ENCODE measurements at places on chromosomes 16 and 17.

DNA sequence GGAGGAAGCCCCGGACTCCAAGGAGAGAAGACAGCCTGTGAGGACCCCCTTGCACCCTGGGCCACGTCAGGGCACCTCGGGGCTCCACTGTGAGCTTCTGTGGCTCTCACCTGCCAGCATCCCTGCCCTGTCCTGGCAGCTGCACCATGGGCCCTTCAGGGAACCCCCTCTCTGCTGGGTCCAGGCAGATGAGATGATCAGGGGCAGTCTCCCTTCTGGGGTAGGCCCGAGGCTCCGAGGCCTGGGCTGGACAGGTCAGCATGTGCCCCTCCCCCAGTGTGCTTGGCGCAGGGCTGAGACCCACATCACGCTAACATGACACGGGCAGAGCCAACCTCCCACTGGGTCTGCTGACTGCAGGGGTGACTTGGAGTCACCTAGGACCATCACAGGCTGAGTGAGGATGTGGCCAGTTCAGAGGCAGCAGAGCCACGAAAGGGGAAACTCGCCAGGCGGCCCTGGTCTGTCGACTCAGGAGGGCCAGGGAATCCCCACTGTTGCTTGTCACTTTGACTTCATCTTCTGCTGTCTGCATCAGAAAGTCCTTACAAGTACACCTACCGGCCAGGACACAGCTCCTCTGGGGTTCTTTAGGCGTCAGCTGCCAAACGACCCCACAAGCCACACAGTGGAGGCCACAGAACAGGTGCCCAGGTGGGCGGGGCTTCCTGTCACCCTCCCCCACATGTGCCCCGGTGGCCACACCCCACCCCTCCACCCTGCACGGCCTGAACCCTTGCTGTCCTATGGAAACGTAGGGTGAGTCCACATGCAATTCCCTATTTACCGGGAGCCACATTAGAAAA lies 2.2 kb downstream of the GALNS start:
- DNase-seq = no peak

DNA sequence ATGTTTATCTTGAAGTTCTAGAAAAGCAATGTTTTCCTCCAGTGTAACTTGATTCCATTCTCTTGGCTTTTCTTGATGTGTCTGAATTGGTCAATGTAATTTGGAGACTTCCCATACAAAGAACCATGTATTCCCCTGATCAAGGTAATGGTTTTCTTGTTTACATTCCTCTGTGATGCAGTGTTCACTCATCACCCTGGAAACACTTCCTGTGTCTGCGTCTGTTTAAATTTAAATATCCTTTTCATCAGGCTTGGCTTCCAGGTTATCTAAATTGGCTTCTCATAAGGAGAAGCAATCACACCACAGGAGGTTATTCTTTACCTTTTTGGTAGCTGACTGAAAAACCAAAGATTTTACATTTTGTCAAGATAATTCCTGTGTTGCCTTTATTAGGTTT lies 237.3 kb upstream of the WSCD1 start:
- DNase-seq = no peak

DNA sequence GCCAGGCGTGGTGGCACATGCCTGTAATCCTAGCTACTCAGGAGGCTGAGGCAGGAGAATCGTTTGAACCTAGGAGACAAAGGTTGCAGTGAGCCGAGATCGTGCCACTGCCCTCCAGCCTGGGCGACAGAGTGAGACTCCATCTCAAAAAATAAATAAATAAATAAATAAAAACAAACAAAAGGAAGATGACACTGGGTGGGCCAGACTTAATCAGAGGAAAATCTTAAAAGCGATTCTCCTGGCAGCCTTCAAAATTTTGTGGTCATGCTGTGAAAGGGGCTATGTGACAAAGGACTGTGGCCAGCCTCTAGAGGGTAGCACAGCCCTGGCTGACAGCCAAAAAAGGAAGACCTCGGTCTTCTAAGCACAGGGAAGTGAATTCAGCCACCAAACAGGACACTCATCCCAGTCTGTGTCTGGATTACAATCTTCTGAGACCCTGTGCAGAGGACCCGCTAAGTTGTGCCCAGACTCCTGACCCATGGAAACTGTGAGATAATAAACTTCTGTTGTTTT lies 391.1 kb downstream of the CNTNAP4 start:
- no peak for DNase-seq

GRCh38 chr17:41464682-41465081 lies 2.5 kb downstream of the KRT32 start:
- DNase-seq = no peak

DNA sequence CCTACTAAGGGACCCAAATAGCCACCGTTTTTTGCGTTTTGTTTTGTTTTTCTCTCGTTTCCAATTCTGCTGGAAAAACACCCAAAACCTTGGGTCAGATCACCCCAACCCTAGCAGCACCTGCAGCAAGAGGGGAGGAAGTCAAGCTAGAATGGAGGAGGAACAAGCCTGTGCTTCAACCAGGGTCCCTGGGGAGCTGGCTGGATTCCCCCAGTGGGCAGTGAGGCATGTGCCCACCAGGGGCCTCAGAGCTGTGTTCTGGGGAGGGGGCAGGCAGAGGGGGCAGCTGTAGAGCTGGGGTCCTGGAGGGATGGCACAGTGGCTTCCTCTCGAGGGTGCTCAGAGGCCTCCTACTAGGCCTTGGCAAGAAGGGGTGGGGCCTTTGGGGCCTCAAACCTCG lies 6.5 kb downstream of the CD79B start:
- no peak for DNase-seq

- no peak for DNase-seq
Observed at GRCh38 chr17:17440938-17441675, 35.7 kb upstream of the MED9 start.

- DNase-seq = no peak
Observed at GRCh38 chr17:17343896-17344506, 40.8 kb downstream of the NT5M start.

- no peak for DNase-seq
Observed at GRCh38 chr17:60599220-60599619, 773 bp upstream of the PPM1D start.

GRCh38 chr17:72191921-72192799 lies 71.3 kb downstream of the SOX9 start:
- no peak for DNase-seq

DNA sequence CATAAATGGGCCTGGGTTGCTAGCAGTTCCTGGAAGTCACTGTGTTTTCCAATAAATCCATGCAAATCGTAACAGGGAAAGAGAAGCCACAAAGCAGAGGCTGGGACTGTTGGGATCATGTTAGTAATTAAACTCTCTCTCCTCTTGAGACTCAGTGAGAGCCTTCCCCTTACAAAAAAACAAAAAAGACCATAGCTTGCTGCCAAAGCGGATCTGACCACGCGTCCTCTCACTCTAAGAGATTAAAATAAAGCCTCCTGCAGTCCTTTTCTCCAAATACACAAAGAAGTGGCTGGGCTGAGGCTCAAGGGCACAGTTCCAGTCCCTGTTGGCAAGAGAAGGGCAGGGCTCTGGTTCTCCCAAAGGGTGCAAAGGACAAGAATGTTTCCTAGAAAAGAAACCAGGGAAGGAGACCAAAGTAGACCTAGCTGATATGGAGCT lies 38.5 kb downstream of the PIGL start:
- peak; percentile 74 for DNase-seq

DNA sequence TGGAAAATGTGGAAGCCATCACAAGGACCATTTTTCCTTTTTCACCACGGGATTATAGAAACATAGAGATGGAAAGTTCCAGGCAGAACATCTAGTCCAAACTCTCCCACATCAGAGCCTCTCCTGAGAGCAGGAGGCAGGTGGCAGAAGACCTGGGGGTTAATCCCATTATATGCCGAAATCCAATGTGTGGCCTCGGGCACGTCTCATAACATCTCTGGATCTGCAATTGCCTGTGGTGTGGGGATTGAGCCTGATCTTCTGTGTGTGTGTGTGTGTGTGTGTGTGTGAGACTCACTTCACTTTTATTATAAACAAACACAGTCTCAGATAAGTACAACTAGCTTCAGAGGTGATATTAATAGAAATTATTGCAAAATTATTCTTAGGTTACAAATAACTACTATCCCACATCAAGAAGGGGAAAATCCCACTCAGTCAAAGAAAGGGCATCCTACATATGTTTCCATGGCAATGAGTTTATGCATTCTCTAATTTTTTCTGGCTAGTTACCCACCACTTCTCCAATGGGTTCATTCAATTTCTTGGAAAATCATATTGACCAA lies 199.1 kb downstream of the FOXL1 start:
- DNase-seq = no peak

DNA sequence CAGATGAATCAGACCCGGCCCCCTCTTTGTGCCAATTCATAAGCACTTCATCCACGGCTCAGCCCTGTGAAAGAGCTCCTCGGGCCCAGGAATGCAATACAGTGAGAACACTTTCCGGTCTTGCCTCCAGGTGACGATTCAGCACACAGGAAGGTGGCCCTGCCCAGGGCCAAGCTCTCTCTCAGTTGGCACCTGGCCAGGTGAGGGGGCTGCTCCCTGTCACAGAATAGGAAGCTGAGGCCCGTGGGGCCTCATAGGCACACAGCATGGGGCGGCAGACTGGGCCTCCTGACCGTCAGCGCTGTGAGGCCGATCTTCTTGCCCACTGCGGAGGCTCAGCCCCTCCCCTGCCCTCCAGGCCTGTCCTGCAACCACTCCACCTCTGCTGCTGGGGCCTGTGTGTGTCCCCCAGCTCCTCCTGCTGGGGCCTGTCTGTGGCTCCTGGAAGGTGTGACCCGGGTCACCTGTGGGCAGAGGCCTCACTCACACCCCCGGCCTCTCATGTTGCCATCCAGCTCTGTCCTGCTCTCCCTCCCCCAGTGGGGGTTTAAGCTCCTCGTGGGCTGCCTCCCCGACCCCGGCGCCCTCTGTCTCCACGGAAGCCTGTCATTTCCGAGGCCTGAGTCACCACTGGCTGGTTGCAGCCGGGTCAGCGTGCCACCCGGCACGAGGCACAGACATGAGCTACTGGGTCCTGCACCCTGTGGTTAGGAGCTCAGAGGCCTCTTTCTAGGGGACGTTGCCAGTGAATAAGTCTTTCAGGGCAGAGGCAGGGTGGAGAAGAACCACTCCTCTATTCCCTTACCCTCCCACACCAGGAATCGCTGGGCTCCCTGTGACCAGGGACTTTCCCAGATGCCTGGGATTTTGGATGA lies 114.4 kb downstream of the SEC14L1 start:
- DNase-seq = peak; percentile 29

- DNase-seq = peak; percentile 70
Observed at GRCh38 chr17:17940441-17940911, 31.7 kb downstream of the TOM1L2 start.

GRCh38 chr16:23896832-23897821 lies 61.3 kb downstream of the PRKCB start:
- DNase-seq = peak; percentile 32

DNA sequence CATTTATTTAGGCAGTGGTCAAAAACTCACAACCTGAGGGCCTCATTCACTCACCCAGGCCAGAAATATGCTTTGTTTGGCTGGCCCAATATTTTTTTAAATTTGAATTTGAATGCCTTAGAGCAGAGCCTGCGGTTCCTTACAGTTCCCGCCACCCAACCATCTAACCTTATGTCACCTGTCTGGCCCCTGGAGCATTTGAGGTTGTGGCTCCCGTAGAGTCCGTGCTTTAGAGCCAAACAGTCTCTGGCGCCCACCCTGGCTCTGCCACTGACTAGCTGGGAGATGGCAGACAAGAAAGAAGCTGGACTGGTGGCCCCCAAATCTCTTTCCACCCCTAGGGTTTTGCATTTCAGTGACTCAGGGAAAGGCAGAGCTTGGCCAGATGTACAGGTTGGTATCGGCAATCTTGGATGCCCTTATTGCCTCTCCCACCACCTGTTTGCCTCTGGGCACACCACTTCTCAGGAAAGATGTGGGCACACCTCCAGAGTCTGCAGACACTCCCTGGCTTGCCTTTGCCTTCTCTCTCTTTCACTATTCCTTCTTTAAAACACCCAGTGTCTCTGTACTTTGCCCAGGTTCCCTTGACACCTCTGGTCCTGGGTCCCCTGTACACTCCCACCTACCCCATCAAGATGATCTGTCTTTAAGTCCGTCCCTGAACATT lies 1.9 kb upstream of the MAP3K14 start:
- no peak for DNase-seq

GRCh38 chr17:16348586-16348985 lies 4.7 kb downstream of the CENPV start:
- DNase-seq = no peak

DNA sequence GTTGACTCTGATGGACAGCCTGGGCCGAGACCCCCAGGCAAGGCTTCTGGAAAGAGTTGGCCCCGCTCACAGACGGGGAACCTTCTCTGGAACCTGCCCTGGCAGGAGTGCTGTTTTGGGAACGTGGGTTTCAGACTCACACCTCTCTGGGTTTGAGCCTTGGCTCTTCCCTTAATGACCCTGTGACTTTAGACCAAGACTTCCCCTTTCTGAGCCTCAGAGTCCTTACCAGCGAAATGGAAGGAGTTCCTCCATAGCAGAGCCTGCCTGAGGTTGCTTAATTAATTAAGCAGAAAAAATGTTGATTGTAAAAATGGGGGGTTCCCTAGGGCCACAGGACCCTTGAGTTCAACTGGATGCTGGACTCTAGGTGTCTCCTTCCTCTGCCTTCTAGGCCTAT lies 408.2 kb downstream of the SEC14L1 start:
- DNase-seq = no peak

DNA sequence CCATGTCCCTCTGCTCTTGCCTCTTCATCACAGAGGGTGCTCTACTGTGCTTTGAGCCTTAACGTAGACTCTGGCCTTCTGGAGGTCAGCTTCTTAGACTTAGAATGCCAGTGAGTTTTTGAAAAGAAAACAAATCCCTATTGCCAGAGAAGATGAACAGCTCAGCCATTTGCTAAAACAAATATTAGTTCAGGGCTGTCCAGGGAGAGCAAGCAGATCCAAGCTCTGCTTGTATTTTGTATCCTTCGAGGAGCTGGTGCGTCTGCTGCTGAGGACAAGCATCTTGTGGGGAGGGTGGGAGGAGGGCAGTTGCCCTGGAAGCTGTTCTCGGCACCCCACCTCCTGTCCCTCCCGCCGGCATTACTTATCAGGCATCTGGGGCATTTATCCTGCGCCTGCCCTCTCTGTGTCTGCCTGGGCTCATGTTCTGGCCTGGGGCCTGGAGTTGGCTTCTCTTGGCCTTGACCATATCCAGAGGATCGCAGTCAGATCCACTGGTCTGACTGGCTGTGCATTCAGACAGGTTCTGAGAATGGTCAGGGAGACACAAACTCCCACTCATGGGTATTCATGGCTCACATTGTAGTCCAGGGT lies 173.1 kb upstream of the NLRP1 start:
- DNase-seq = no peak

DNA sequence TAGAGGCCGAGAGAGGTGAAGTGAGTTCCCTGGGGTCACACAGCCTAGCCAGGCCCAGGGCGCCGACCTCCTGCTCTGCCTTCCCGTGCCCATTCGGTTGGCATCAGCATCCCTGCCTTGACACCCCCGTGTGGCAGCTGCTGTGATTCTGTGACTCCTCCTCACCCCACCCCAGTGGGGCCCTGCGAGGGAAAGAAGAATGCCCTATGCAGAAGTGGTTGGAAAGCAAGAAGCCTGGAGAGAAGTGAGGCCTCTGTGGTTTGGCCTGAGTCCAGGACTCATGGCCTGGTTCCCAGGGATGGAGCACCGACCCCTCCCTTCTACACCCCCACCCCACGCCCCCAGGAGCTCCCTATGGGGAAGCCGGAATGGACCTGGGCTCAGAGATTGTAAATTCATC lies 296.2 kb downstream of the SEC14L1 start:
- DNase-seq = no peak

GRCh38 chr16:69397821-69398521 lies 12.2 kb upstream of the TERF2 start:
- DNase-seq = peak; percentile 61
